Activated CD8-positive, alpha-beta memory T cell treated with anti-CD3 and anti-CD28 coated beads for 48 hours (primary cell): ENCODE measurements at places on chromosomes 11 and 22.

GRCh38 chr11:12291313-12291712 is 86.1 kb upstream of the PARVA start:
- no peak for DNase-seq

GRCh38 chr11:125407046-125407445 is 89.0 kb downstream of the FEZ1 start:
- no peak for DNase-seq

- DNase-seq, result no peak
Measured at GRCh38 chr11:7563281-7563680, 49.5 kb downstream of the PPFIBP2 start.

GRCh38 chr11:2816941-2817421 is 68.6 kb downstream of the CDKN1C start:
- DNase-seq, result no peak
